ENCODE measurements at places on chromosomes 2 and 18.

DNA sequence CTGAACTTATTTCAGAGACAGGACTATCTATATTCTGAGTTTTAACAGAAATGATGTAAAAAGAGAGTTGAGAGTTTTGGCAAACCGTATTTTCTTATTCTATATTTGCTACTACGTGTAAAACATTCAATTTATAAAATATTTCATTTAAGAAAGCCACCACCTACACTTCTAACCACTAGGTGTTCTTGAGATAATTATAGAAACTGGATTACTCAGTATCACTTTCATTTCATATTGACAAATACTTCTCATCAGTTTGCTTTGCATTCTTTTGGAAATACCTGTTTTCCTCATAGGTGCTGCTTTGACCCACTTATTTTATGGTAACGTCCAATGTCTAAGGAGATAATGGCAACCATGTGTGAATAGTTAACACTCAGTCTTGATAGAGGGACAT is 103.3 kb upstream of the LYPD1 start:
- DNase-seq, result no peak

- DNase-seq, result no peak
These were observed 76.9 kb downstream of the NXPH2 start for GRCh38 chr2:138703242-138703641.

GRCh38 chr2:60780721-60781120 is 24.7 kb downstream of the PAPOLG start:
- no peak for DNase-seq

- DNase-seq, result no peak
These were observed 2181.4 kb upstream of the PIK3C3 start for GRCh38 chr18:39773646-39774045.

DNA sequence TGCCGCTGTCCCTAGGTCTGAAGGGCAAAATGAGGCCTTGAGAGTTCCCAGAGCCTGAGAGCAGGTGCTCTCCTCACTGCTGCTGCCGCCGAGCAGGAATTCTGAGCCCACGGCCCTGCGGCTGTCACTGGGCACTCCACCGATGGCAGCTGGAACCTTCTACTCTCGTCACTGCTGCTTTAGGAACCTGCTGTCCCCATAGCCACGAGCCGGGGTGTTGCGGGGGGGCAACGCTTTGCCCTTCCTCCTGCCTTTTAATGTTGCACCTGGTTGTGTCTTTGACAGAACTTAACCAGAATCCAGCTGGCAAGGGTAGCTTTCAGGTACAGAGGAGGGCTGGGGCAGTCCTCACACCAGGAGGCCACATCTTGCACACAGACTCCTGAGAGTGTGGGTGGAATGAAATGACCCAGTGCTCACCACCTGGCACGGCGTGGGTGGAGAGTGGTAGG is 32.3 kb downstream of the NCK2 start:
- no peak for DNase-seq

DNA sequence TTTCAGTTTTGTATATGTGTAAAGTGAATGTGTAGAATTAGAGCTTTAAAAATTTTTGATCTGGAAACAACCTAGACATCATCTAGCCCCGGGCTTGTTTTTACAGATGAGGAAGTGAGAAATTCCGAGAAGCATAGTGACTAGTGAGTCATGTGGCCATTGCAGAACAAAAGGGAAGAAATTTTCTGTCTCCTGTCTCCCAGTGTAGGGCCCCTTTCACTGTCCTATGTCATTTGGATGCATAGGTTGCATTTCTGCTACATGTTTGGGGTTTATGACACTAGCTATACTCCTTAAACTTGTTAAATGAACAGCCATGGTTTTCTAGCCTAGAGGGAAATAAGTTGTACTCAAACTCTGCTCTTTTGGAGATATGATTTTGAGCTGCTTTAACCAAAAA is 84.6 kb downstream of the PLCL1 start:
- peak; percentile 66 for DNase-seq

DNA sequence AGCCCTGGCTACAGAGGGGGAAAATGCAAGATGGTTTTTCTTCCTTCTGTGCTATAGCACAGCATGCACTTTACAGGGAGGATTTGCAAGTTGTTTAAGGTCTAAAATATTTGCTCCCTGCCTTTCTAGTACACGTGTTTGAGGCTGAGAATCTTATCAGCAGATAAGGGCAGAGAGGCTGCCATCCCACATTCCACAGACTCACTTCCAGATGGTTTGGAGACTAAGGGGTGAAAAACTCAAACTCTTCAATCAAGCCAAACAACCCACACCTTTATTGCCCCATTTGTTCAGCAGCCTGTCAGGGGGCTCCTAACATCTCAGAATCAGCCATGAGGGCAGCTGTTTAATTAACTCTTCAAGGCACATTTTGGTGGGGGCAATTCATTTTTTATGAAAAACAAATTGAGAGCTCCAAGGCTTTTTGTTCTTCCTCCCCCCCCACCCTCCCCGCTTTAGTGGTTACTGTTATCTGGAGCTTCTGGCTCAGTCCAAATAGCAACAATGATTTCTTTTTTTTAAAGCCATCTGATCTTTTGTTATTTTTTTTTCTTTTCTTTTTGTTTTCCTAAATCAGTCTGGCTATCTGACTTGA is 242.6 kb upstream of the NT5C1B start:
- no peak for DNase-seq

GRCh38 chr2:23690421-23691105 is 236.4 kb downstream of the ATAD2B start:
- DNase-seq, result no peak

All from SK-MEL-5 (cell line).